ENCODE measurements at places on chromosomes 3 and 15.

GRCh38 chr3:123618768-123619484 is 34.1 kb upstream of the HACD2 start:
- ATAC-seq = peak; percentile 67

- no peak for ATAC-seq
Observed at GRCh38 chr15:29903785-29904464, 81.7 kb upstream of the TJP1 start.

DNA sequence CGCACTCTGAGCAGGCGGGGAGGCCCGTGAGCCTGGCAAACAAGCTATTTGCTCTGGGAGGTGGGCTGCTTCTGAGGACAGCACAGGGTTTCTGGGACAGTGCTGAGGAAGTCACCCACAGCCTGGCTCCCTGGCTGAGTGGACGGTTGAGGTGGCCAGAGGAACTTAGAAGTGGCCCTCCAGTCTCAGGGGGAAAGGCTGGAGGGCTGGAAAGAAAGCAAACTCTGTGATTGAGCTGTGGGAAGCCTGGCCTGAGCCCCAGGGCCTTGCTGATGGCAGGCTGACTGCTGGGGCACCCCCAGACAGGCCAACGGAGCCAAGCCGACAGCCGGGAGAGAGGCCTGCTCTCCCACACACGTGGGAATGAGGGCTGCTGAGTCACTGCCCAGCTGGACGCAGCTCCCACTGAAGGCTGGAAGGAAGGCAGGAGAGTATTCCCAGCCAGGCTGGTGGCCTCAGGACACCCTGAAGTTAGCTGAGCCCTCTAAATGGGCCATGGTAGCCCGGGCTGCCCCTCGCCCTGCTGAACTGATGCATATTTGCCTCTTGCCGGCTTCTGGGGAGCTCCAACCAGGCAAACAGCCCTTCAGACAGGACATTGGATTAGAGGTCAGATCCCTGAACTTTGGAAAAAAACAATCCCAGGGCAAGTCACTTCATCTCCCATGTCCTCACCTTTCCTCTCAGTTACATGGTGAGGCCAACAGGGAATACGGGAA is 98.0 kb upstream of the TLE3 start:
- no peak for ATAC-seq

DNA sequence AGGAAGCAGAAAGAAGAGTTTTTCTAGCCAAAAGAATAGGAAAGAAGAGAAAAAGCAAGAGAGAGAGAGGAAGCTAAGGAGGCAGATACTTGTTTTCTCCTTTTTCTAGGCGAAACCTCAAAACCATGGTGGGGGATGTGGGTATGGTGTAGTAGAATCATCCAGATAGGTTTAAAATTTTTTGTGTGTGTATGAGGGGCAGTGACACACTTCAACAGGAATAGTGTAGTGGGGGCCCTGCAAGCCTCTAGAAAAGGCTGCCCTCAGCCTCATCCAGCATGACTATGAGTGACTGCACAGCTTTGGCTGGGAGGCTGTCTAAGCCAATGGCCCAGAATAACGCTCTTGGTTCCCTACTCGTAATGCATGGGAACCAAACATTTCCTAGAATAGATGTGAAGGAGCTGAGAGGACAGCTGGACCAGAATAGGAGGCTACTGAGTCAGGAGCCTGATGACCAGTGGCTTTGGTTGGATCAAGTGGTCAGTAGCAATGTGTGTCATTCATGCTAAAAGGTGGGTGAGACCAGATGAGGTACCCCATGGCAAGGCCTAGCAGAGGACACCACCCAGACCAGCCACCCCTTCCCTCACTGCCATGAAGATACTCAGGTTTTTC is 24.4 kb downstream of the MOBP start:
- ATAC-seq = no peak

GRCh38 chr15:75107908-75108838 is 84.8 kb downstream of the PPCDC start:
- ATAC-seq = peak; percentile 88

- ATAC-seq = peak; percentile 42
Observed at GRCh38 chr3:10366651-10367101, 45.8 kb upstream of the SEC13 start.

DNA sequence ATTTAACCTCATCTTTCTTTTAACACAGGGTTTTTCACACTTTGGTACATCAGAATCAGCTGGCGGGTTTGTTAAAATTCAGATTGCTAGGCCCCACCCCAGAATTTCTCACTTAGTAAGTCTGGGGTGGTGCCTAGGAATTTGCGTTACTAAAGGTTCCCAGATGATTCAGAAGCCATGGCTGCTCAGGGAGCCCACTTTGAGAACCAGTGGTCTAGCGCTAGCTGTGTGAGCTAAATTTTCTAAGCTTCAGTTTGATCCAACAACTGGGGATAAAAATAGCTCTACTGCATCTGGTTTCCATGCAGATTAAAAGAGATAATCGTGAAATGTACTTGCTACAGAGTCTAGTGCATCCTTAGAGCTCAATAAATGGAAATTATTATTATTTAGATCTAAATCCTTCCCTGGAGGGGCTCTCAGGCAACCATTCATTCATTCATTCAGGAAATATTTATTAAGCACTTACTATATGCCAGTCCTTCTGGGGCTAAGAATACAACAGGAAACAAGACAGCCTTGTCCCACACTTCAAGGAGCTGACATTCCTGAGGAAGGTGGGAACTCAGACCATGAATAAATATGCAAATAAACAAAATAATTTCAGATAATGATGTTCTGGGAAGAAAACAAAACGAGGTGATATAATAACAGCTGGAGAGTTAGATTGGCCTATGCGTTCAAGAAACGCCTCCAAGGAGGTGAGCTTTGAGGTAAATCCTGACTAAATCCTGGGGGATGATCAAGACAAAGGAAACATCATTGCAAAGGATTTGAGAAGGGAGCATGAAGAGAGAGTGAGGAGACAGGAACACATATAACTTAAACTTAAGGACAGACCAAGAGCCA is 3.9 kb upstream of the CIDEC start:
- ATAC-seq = no peak

DNA sequence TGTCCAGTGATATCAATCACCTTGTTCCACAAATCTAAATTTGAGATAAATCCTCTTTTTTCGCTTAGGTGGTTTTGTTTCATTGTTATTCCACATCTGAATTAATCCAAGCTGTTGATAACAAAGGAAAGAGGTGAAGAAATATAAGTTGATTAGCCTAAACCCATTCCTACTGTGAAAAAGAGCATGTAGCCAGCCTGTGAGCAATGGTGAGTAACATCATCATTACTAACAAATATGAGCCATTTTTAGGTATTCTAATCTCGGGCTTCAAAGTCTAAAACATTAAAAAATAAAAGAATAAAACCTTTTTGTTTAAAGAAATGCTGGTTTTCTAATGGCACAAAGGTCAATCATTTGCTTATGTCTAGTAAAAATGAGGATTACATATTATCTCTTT is 52.1 kb upstream of the P3H2 start:
- no peak for ATAC-seq
